ENCODE measurements at places on chromosomes 2 and 18.

DNA sequence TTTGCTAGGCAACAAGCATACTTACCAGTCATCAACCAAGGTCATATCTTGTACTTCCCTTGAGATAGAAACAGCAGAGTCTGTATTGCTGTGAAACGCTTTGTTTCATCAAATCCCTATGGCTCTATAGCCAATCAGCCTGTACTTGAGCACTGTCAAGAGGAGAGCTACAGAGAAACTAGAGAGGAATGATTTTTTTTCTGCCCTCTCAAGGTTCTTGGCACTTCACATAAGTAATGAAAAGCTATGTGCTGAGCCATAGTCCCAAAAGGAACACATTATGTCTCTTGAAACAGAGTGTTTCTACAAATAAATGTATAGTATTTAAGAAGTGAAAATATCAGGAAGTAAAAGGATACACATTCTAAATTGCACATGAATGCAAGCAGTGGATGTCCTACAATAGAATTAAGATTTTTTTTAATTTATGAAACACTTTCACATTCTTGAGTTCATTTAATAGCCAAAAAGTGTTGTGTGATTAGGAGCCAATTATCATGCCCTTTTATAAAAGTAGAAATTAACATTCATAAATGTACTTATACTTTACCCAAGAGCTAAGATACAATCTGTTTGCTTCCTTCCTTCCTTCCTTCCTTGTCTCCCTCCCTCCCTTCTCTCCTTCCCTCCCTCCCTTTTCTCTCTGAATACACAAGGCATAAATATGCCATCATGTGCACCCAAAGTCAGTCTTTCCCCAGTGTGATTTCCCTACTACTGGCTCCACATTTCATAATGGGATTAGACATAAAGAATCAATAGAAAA is 131.8 kb downstream of the CSRNP3 start:
- ATAC-seq, result no peak

DNA sequence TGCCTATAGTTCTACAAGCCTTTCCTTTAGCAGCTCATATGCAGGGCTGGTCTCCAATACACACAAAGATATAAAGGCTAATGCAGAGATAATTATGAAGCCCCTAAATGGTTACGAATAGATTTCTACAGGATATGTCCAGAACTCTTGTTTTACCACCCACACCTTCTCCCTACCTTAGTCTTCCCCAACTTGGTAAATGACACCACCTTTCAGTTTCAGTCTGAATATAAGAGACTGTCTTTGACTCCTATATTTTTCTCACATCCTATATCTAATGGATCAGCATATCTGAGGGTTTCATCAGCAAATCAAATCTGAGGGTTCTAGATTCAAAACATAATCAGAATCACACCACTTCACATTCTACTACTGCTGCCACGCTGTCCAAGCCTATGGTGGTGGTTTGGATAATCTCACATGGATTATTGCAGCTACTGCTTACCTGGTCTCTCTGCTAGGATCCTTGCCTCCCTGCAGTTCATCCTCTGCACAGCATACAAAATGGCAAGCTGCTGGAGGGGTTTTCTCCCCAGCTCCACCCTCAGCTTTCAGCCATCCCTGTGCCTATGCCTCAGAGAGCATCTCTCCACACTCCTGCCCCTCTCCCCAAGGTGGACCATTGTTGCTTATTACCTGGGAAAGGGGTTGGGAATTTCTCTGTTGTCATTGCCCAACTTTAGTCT is 178.0 kb upstream of the SPOPL start:
- ATAC-seq, result no peak

DNA sequence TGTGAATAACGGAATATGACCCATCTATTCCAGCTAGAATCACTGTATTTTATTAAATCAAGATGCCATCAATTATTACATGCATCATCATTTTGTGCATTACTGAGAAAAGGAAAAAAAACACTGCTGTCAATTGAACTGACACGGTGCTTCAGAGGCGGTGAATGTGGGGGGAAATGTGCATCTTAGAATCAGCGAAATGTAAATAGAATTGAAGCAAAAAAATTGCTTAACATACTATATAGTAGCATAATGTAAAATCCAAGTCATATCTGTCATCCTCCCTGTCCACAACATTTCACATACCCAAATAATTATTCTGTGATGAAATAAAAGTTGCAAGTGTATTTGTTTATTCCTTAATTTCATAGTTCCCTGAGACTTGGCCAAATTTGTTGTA is 84.6 kb downstream of the PRKRA start:
- ATAC-seq, result no peak

DNA sequence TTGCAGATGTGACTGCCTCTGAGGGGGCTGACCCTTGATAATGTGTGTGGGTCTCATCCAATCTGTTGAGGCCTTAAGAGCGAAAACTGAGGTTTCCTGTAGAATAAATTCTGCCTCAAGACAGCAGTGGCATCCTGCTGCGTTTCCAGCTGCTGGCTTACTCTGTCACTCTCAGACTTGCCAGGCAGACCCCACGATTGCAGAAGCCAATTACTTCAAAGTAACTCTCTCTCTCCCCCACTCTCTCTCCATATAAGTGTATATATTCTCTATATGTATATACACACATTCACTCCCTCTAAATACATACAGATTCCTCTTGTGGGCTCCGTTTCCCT is 152.5 kb upstream of the ALKAL2 start:
- ATAC-seq, result no peak

DNA sequence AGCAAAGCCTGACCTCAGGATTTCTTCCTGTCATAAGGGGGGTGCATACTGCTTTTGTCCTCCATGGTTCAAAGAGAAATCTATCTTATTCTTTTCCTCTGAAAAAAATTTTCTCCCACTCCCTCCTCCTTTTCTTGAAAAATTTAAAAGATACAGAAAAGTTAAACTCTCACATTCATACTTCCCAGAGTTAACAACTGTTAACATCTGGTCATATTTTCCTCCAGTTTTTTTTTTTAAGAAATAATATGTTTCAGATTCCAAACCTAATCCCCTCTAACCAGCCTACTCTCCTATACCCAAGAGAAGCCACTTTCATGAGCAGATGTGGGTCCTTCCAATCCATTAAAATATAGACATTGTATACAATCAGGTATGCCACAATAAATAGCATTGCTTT is 378.9 kb upstream of the HNRNPA3 start:
- no peak for ATAC-seq

- ATAC-seq, result no peak
Measured at GRCh38 chr2:183390109-183390508, 265.9 kb downstream of the NUP35 start.

DNA sequence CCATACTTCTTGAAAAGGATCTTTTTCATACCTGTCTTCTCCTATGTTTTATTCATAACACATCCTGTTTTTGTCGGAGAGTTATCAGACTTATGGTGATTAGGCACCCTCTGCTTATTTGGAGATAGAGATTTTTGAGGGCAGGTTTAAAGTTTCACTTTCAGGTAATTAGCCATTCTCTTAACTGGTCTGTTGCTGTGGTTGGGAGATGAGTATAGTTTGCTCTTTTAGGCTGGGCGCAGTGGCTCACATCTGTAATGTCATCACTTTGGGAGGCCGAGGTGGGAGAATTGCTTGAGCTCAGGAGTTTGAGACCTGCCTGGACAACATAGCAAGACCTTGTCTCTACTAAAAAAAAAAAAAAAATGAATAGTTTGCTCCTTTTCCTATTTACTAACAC is 25.3 kb downstream of the SFTPB start:
- peak; percentile 98 for ATAC-seq

DNA sequence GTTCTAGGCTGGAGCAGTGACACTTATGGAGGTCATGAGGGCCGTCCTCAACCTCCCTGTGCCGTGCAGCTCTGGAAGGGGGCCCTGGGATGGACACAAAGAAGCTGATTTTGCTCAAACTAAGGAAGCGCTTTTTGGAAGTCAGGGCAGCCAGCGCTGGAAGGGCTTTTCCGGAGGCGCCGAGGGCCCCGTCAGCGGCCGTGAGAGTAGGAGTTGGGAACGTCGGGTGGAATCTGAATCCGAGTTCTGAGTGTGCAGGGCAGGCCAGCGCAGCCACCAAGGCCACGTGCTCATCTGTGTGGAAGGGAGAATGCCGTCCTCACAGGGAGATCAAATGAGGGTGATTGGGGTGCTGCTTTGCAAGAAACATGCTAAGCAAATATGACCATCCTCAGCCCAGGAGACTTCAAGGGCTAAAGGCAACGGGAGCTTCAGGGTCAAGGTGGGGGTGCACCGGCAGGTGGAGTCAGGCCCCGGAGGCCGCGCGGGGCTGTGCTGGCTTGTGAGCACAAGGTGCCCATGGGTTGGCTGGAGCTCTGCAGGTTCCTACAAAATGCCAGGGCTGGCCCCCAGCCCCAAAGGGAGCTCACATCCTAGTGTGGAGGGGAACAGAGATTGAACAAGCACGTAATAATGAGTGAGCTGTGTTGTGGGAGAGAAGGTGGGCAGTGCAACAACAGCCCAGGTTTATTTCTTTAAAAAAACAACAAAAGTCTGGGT is 70.4 kb upstream of the HPCAL1 start:
- ATAC-seq, result no peak

- ATAC-seq, result no peak
Measured at GRCh38 chr2:58032016-58032763, 14.4 kb upstream of the VRK2 start.

DNA sequence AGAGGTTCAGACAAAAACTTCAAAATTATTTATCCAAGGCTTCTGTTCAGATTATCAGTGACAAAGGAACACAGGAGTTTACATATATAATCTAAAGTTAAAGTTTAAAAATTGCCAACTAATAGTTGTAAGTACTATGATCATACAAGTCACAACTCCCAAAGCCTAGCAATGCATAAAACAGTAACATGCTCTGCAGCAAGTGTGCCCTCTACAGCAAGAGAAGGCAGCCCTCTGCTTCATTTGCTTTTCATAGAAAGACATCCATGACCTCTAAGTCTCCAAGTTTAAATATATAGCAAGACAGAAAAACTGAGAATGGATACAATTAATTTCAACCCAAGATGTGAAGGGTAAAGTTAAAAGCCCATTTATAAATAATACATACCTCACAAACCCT is 13.3 kb downstream of the RAB1A start:
- no peak for ATAC-seq

DNA sequence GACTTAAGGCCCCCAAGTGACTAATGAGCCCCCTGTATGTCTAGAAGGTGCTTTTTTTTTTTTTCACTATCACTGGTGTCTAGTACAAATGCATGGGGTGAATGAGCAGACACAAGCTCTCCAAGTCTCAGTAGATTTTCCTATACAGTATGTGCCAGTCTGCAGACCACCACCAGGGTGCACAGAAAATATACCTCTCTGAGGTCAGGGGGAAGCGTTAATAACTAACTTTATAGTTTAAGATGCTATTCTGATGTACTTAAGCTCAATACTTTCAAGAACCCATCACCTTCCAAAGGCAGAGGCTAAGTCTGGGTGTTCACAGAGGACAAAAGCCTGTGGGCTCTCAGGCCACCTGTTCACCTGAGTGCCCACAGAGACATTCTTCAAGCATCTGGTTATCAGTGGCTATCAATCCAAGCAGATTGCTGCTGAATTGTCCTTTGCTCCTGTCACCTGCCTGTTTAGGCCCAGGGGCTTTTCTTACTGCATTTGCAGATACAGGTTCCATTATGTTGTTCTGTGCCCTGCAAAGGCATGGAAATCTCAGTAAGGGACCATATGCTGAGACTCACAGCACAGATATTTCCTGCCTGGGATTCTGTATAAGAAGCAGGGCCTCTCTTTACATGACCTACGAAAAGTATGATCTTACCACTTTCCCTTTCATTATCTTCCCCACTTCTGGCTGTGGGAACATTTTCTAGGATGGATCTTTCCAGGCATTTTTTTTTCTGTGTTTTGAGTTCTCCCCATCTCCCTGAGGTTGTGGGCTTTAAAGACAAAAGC is 534.6 kb downstream of the TNS1 start:
- ATAC-seq, result no peak

- ATAC-seq, result peak; percentile 78
Measured at GRCh38 chr2:70094978-70095719, 7.9 kb downstream of the PCBP1 start.

DNA sequence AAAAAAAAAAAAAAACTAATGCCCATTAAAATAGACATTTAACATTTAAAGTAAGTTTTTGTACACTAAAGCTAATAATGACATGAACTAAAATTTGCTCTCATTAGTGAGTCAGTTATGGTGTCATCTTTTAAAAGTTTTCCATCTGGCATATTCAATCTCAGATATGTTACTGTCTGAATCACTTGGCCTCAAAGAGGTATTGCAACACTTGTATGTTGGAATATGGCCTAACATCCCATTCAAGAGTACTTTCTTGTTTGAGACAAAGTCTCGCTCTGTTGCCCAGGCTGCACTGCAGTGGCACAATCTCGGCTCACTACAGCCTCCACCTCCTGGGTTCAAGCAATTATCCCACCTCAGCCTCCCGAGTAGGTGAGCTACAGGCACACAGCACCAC is 169.7 kb downstream of the TMEM163 start:
- ATAC-seq, result no peak

Data from activated T-helper 17 cell treated with anti-CD3 and anti-CD28 coated beads, Interleukin-2, amount 50 U/mL, for 72 hours (primary cell).